ENCODE measurements at places on chromosomes 2 and 18.

- peak; percentile 91 for DNase-seq
These were observed at the start of gene SH3BP4 for GRCh38 chr2:234951664-234952269. Gene SH3BP4, plus strand, starts transcription at chr2:234952017. Its CDS starts 82,986 bp downstream, at chr2:235035003.

DNA sequence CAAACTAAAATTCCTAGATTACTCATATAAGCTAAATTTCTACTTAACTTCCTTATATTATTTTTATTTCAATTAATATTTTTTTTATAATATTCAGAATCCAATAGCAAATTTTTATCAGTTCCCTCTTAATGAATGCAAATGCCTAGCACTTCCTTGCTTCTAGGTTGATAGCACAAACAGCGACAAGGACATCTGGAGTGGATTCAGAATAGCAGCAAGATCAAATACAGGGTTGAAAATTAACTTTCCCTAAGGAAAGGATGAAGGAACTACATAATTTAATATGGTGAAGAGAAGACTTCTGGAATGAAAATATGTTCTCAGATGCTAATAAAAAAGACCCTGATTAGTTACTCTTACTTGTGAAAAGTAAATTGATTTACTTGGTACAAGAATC is 64.5 kb downstream of the PIGN start:
- DNase-seq, result no peak

DNA sequence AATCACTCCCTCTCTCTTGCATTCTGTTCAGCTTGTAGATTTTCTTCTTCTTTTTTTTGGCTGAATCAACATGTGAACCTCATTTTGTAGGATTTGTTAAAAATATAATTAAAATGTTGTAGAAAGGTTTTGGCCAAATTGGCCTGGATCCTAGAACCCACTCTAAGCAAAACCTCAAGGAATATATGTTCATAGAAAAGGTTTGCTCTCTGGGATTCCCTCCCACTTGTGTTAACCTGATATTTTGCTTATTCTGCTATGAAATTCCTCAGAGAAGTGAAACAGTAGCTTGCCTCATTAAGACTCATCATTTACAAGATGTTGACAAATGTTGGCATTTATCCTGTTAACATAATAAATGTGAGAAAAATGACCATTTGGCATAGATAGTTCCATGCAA is 456.7 kb downstream of the TMEM182 start:
- no peak for DNase-seq

GRCh38 chr2:100761365-100761764 is 58.6 kb upstream of the NPAS2 start:
- DNase-seq, result no peak

GRCh38 chr2:117832905-117833613 is 18.6 kb downstream of the DDX18 start:
- DNase-seq, result no peak

GRCh38 chr2:164896634-164897355 is 55.2 kb upstream of the COBLL1 start:
- no peak for DNase-seq

DNA sequence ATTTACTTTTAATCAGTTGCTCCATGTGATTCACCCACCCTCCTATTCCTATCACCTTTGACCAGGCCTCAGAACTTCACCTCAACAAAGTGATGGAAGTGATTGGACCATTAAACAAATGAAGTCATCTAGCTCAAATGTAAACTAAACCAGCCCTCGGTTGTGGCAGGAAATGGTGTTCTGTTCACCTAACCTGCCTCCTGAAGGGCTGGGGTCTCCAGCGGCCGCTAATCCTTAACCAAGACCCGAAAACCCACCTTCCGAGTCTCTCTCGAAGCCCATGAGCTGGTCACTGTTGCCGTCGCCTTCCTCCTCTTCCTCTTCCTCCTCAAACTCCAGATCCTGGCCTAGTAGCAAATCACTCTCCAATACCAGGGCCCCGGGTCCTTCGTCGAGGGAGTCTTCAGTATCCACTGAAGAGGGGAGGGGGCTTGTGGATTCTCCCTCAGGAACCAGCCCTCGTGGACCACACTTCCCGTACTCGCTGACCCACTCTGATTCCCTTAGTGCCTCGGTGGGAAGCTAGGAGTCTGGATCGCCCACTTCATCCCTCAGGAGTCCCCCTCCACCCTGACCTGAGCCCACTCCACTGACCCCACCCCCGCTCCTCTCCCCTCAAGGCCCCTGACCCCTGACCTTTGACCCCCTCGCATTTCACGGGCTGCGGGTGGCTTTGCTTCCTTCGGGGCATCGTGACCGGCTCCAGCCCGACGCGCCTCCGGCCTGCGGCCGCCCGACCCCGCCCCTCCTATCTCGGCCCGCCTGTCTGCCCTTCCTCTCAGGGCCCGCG is 503 bp downstream of the ZNF513 start:
- DNase-seq, result no peak

GRCh38 chr2:39121523-39122063 is 742 bp upstream of the SOS1 start:
- DNase-seq, result no peak

DNA sequence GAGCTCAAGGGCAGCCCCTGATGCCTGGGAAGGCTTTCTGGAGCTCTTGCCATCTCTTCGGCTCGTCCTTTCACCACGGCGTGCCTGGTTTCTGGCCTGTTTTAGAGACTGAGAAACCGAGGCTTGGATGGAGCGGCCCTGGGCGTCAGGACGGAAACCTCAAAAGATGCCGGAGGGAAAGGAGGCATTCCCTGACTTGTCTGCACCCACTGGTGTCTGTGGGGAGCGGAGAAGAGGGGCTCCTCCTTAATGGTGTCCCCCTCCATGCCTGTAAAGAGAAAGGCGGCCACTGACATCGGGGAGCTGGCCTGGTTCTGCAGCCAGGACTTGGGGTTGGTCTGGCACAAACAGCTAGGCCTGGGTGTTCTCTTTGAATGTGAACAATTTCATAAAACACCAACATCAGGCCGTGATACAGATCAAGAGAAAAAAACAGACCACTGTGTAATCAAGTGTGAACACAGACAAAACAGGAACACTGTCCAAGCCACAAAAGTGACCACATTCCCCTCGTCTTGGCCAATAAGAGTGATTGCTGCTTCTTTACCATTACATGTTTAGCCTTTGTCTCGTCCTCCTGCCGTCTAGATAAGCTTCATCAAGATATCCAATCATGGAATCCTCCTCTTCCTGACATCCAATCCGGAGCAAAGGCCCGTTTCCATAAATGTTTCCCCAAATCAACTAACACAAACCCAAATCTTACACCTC is 633 bp upstream of the ILKAP start:
- DNase-seq, result no peak

DNA sequence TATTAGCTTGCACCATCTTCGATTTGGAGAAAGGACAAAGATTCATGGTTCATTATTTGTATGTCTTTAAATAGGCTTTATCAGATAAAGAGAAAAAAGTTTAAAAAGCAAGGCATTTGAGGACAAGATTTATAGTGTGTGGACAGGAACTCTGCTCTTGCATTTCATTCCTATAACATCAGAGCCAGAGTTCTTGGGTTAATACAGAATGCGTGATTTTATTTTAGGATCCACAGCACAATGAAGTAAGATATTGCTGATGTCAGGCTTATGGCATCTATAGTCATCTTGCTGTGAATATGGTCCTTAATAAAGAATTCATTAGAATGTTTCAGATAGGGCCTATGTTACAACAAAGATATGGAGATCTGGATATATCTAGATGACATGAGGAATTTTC is 19.7 kb downstream of the RASGRP3 start:
- no peak for DNase-seq

- DNase-seq, result no peak
These were observed 860.0 kb downstream of the CPS1 start for GRCh38 chr2:211416373-211416772.

DNA sequence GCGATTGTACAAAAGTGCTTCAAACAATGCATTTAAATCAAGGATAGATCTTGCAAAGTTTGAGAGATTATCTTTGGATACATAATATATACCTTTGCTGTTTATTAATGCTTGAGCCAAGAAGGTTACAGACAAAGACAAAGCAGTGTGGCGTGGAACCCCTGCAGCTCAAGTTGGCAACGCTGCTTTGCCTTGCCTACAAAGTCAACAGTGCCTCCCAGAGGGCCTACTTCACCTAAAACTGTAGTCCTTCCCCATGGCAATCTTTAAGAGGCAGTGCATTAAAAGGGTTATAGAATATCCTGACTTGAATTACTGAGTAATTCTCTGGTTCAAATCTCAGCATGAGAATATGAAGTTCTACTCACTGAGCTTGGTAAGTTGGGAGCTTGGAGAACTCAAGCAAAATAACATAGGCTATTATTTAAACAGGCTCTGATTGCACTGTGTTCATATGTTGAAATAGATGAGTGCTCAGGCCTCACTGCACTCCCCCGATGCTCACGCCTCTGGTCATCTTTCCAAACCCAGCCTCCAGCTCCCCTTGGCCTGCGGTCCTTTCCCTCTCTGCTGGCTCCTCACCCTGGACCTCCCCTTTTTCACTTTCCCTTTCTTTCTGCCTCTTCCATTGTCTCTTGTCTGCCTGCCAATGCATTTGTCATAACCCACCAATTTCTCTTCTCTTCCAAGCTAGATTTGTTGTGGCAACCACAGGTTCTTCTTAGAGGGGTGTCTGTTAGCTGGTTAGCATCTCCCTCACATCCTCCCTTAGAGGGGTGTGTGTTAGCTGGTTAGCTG is 96.5 kb downstream of the MYT1L start:
- DNase-seq, result no peak

GRCh38 chr2:66633631-66634030 is 198.7 kb downstream of the MEIS1 start:
- DNase-seq, result no peak

- no peak for DNase-seq
These were observed 15.0 kb downstream of the KCNJ13 start for GRCh38 chr2:232761301-232761907.

- DNase-seq, result no peak
These were observed 200.7 kb downstream of the RPIA start for GRCh38 chr2:88892207-88892606.

- DNase-seq, result no peak
These were observed 135.2 kb upstream of the RBMS1 start for GRCh38 chr2:160628811-160629210.

- no peak for DNase-seq
These were observed 120.3 kb upstream of the ACAA2 start for GRCh38 chr18:49933530-49934128.

DNA sequence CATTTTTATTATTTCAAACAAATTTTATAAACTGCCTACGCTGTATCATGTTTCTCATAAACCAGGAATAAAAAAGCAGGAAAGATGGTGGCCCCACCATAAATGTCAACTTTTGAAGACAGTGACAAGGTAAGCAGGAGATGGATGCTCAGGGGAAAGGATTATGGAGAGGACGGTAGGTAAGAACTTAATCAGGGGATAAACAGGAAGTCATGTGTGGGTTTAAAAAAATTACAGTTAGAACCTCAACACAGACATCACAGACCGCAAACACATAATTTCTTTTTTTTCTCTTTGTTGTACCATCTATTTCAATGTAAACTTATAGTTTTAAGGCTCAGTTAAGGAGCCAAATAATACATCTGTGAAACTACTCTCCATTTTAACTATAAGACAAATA is 575.2 kb upstream of the SLC8A1 start:
- DNase-seq, result no peak

GRCh38 chr2:232551250-232551638 is 755 bp downstream of the EIF4E2 start:
- DNase-seq, result no peak

DNA sequence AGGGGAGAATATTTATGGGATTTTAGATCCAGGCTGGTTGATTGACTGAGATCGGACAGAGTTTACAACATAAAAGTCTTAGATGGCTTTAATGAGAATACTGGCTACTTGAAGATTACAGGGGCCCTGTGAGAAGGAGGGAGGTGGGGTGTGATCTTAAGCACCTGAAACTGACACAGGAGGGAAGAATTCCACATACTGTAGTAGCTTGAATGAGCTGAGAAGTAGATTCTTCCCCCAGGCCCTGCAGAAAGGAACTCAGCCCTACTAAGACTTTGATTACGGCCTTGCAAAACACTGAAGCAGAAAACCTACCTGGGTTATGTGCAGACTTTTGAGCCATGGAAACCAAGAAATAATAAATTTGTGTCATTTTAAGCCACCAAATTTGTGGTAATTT is 1062.9 kb upstream of the GYPC start:
- DNase-seq, result no peak

DNA sequence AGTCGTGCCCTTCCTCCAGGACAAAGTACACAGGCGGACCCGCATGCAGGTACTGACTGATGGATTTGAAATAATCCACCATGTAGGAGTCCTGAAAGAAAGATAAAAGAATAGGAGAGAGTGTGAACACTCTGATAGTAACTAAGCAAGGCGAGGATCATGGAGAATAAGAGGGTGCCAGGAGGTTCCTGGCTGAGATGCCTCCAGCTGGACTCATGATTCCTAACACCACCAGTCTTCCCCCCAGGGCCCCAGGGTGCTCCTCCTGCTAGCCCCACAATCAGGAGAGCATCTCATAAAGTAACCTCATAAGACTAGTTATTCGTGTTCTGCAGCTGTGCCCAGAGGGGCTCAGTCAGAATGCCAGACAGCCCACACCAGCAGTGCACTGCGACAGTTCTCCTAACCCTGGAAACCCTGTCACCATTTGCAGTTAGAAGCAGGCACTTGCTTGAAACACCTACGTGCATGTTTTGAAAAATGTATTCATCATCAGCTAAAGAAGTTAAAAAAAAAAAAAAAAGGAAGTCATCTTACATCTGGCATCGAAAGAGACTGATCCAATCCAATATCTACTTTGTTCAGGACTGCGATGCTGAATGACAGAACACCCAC is 36.7 kb downstream of the RMC1 start:
- DNase-seq, result no peak

DNA sequence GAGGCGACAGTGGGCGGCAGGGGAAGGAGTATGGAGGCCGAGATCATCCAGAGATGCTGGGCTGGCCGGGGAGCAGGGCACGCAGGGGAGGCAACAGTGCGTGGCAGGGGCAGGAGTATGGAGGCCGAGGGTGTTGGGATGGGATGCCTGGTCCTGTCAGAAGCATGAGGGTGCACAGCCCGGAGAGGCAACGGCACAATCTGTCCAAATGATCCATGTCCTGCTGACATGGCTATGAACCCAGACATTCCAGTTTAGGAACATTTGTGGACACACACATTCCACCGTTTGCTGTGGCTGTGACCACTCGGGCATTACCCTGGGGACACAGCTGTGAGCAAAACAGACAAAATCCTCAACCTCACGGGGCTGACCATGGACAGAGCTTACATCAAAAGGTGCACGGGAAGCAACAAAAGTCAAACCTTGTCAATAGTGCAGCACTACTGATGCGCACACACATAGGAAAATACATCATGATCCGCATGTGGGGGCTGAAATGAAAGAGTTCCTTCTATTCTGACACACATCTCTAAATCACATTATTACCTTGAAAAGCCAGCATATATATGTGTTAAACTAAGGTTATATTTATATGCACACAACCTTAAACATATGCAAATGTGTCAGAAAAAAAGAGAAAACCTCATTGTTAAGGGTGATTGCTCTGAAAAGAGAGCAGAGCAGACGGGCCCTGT is 144.0 kb upstream of the GPC1 start:
- no peak for DNase-seq
